ENCODE measurements at places on chromosomes 4 and X.

DNA sequence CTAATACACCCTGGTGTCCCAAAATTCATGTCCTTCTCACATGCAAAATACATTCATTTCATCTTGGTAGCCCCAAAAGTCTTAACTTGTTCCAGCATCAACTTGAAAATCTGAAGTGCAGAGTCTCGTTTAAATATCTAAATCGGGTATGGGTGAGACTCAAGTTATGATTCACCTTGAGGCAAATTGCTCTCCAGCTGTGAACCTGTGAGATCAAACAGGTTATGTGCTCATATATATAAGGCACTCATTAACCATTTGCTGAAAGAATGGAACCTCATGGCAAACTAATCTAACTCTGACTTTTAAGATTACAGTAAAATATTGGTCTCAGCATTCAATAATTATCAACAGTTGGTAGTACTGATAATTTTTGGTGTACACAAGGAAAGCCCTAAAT, 55.5 kb downstream of the PDLIM5 start:
- DNase-seq: no peak

- no peak for DNase-seq
Measured at GRCh38 chr4:181971411-181971810, 271.8 kb upstream of the TENM3 start.

DNA sequence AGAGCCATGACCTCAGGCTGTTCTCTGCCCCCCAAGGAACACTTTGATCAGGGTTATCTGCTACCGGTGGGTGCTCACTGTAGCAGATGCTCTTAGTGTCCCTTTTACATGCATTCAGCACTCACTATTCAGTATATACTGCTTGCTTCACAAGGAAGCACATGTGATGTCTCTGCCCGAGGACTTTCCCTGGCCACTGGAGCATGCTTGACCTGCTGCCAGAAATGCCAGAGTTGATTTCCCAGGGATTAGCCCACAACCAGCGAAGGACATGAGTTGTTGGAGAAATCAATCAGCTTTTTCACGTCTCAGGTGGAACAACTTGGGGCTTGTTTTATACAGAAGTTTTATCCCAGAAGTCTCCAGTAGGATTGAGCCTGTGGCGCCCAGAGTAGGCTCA, 51.2 kb upstream of the RPS6KA3 start:
- no peak for DNase-seq

DNA sequence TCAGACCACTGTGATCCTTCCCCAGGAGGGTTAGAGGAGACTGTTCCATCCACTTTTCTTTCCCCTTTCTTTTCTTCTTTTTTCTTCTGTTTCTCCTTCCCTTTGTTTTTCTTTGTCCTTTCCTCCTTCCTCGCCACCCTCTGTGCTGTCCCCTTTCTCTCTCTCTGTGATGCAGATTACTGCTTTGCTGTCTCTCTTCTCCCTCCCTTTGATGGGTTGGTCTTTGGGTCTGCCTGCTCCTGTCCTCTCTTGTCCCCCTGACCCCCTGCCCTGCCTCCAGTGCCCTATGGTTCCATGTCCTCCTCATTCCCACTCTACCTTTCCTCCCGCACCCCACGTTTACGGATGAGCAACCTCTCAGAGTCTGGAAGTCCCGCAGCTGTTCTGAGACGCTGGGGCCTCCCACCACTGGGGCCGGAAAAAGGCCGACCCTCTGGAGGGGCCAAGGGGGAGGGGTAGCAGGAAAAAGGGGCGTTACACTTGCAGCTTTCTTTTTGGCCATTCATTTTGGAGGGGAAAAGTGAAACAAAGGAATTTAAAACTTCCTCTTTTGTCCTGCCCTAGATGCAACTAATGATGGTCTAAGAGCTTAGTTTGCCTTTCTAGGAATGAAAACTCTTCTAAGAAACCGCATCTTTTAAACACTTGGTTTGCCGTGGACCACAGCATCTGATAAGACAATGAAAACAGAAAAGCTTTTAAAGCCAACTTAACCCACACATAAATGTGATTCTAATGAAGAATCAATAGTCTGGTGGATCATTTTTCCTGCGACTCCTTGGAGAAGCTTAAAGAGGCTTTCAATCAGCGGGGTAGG, 24.5 kb upstream of the TSR2 start:
- no peak for DNase-seq

- no peak for DNase-seq
Measured at GRCh38 chr4:159177265-159178150, 74.6 kb downstream of the RAPGEF2 start.

GRCh38 chrX:153719238-153719637, 4.9 kb downstream of the BCAP31 start:
- DNase-seq: no peak

DNA sequence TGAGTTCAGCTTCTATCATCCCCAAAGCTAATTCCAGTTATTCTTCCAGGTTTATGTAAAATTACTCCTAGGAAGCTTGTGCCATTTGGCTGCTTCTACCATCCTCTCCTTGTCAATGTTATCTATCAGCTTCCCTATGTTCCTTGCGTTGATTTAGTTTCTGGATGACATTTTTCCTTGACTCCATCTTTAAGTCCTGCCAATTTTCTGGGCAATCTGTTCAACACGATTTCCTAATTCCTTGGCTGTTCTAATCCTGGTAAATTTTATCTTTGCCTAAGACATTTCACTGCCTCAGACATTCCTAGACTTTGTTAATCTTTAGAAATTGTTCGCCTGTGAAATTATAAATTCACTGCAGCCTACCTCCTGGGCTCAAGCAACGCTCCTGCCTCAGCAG, 125.1 kb downstream of the PDS5A start:
- DNase-seq: no peak

DNA sequence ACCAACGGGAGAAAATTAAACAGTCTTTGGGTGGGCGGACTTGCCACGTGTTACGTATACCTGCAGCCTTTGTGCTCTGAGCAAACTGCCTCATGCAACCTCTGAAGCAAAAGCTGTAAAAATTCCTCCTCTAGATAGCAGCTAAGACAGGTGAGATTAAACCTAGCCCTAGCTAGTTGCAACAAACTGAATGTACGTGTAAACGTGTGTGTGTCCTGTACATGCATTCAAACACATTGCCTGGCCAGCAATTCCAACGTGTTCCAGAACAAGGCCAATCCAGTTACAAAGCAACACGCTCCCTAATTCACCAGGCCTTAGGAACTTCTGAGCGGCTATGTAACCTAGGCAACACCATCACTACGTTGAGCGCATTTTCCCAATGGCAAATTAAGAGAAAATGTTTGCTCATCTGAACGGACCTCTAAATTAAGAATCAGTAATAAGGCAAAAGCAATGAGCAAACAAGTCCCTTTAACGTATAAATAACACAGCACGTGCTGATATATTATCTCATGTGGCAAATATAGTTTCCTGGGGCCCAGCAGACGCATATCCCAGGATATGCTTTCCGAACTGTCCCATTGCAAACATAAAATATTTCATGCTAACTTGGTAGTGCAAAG, 792 bp downstream of the PPID start:
- DNase-seq: no peak

DNA sequence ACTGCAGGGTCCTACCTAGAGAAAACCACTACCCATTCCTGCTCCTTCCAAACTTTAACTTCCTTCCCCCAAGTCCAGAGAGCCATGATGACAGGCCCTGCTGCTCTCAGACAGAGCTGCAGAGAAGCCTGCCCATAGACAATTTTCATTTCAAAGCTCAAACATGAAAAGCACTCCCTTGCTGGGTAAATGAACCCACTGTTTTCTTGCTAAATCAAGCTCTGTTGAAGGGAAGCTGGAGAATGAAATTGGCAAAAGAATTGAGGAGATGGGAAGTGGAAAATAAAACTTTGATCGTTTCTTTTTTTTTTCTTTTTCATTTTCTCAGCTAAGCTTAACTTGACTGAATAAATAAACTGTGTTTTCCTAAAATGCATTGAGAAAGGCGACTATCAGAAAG, 331.1 kb upstream of the CPEB2 start:
- no peak for DNase-seq

DNA sequence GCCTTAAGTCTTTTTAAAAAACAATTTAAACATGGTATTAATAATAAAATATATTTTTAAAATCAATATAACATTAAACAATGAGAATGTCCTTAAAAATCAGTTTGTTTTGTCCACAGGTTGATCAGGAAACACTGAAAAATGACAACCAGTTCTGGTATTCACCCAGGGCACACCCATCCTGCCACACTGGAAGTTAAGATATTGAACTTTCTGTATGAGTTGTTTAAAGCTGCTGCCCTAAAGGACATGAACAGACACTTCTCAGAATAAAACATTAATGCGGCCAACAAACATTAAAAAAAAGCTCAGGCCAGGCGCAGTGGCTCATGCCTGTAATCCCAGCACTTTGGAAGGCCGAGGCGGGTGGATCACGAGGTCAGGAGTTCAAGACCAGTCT, 15.0 kb upstream of the HOPX start:
- DNase-seq: no peak

Measured in stimulated activated CD8-positive, alpha-beta memory T cell treated with anti-CD3 and anti-CD28 coated beads, Interleukin-7, amount 100 ng/mL, for 48 hours (primary cell).